Activated T-cell treated with anti-CD3 and anti-CD28 coated beads, Interleukin-2, amount 50 U/mL, for 48 hours (primary cell): ENCODE measurements at places on chromosomes 7 and 10.

GRCh38 chr10:15385552-15386455 lies 14.7 kb upstream of the FAM171A1 start:
- DNase-seq = no peak

DNA sequence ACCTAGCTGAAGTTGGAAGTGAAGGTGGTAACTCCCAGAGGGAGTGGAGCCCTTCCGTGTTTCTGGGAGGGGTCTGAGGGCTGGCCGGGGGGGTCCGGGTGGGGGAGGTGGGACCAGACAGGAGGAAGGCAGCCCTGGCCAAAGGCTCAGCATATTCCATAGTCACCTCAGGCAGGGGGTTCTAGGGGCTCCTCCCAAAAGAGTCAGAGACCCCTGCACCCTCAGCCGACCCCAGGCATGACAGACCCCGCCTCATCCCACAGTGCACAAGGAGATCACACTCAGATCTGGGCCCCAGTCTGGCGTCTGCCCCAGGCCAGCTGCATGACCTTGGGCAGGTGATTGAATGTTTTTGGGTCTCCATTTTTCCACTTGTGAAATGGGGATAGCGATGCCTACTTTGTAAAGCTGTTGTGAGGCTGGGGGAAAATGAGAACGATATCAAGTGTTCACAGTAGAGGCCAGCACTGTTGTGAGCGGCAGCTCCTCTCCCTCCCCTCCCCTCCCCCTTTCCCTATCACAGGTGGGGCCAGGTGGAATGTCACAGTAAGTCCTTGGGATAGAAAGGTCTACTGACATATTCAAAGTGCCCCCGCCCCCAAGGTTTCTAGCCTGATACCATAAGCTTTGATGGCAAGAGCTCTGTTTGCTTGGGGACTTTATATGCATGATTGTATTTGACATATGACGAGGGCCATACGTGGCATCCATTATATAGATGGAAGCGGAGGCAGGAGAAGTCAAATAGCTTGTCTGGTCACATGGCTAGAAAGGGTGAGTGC lies 33.3 kb downstream of the DNAJB12 start:
- DNase-seq = no peak

- no peak for DNase-seq
Observed at GRCh38 chr10:96377816-96378294, 19.1 kb upstream of the OPALIN start.

- DNase-seq = no peak
Observed at GRCh38 chr7:158705234-158705850, 738 bp upstream of the NCAPG2 start.

DNA sequence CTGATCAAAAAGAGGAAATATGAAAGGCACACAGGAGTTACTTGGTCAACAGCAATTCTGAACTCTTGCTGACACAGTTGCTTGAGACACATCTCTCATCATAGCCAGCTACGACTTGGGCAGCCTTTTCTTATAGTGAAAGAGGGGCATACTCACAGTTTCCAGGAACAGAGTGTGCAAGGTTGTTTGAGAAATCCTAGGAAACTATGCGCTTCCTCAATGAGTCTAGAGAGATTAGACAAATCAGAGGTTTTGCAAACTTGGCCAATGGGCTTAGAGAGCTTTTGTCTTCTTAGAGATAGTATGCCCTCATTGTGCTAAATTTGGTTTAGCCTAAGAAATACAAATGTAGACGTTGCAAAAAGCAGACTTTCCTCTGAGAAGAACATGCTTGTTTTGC lies 370.4 kb downstream of the HGF start:
- DNase-seq = no peak
